Stomach (tissue), 19 donors: ENCODE measurements at places on chromosomes 3 and 15. TPM values are rescaled to one million over a fixed set of nuclear protein-coding genes. Genes with fewer than 3 reads are reported as not detected.

DNA sequence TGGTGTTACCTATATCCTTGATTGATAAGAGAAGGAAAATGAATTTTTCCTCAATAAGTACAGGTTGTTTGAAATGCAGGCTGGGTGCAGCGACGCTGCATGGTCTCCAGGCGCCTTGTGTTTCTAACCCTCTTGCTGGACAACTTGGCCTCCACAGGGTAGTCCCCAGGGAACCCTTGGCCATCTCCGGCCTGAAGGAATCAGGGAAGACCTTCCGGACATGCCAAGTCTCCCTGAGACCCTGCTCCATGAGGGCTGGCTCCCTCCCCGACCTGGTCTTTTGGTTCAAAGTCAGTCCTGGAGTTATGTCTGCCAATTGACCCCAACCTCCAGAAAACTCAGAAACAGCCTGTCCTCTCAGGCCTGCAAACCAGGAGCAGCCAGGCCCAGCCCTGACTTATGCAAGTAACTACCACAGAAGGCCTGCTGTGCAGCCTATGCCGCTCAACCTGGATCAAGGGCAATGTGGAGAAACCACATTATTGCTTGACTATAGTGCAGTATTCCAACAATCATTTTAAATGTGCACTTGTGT is 98.3 kb downstream of the LIPC start:
- no peaks in the 10 kb centered on the region for H3K27me3 ChIP-seq
- no peak for DNase-seq
- no peak overlapping the region for H3K27ac ChIP-seq
- no peak overlapping the region for H3K4me3 ChIP-seq

GHRL gene
- 804 TPM for total RNA-seq

DNA sequence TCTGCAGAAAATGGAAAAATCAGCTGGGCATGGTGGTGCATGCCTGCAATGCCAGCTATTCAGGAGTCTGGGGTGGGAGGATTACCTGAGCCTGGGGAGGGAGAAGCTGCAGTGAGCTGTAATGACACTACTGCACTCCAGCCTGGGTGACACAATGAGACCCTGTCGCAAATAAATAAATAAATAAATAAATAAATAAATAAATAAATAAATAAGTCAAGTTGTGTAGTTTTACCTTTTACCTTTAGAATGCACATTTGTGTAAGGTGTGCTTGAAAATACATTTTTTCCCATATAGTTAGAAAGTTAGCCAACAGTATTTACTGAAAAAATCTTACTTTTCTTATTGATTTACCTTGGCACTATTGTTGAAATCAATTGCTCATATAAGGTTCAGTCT is 515.6 kb downstream of the NAALADL2 start:
- no peaks in the 10 kb centered on the region for H3K4me1 ChIP-seq
- no peaks in the 10 kb centered on the region for H3K36me3 ChIP-seq
- no peak for DNase-seq
- no peaks in the 10 kb centered on the region for H3K27me3 ChIP-seq

- no peak overlapping the region for H3K27ac ChIP-seq
- no peak overlapping the region for H3K4me3 ChIP-seq
- DNase-seq, result no peak
- H3K4me1 ChIP-seq, result no peaks in the 10 kb centered on the region
- H3K36me3 ChIP-seq, result peaks cover 22% of the 10 kb centered on the region
Measured at GRCh38 chr3:50630394-50630793, 13.4 kb downstream of the MAPKAPK3 start.

GRCh38 chr3:190655933-190656332 is 142.0 kb downstream of the IL1RAP start:
- no peaks in the 10 kb centered on the region for H3K4me1 ChIP-seq
- no peaks in the 10 kb centered on the region for H3K36me3 ChIP-seq
- H3K27me3 ChIP-seq, result no peaks in the 10 kb centered on the region
- no peak overlapping the region for H3K4me3 ChIP-seq

DNA sequence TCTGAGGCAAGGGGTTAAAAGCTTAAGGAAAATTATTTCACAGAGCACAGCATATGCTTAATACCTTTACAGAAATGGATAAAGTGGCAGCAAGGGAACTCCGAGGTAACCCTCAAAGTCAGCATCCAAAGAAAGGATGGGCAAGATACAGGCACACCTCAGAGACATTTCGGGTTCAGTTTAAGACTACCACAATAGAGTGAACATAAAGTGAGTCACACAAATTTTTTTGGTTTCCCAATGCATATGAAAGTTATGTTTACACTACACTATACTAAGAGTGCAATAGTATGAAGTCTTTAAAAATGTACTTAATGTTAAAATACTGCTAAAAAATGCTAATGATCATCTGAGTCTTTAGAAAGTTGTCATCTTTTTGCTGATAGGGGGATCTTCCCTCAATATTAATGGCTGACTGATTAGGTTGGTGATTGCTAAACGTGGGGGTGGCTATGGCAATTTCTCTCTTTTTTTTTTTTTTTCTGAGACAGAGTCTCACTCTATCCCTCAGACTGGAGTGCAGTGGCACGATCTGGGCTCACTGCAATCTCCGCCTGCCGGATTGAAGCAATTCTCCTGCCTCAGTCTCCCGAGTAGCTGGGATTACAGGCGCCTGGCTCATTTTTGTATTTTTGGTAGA is 10.0 kb downstream of the UBR1 start:
- H3K4me1 ChIP-seq, result peaks cover 44% of the 10 kb centered on the region
- no peaks in the 10 kb centered on the region for H3K27me3 ChIP-seq
- H3K27ac ChIP-seq, result no peak overlapping the region

ZBTB20 gene
- 44.0 TPM for total RNA-seq

FRG2C gene
- total RNA-seq, result not detected

FBXL2 gene
- 9.4 TPM for total RNA-seq

- H3K27me3 ChIP-seq, result no peaks in the 10 kb centered on the region
- DNase-seq, result no peak
- no peaks in the 10 kb centered on the region for H3K4me1 ChIP-seq
- H3K4me3 ChIP-seq, result no peak overlapping the region
Measured at GRCh38 chr15:69515926-69516325, 63.3 kb downstream of the RPLP1 start.

GRCh38 chr3:187186801-187187421 is 10.4 kb upstream of the RTP1 start:
- DNase-seq, result peak; percentile 59
- H3K27me3 ChIP-seq, result no peaks in the 10 kb centered on the region
- no peaks in the 10 kb centered on the region for H3K36me3 ChIP-seq

MORC1 gene
- not detected for total RNA-seq

SEMA6D gene
- 7.5 TPM for total RNA-seq

GRCh38 chr15:73858062-73858461 is 15.3 kb upstream of the TBC1D21 start:
- no peak overlapping the region for H3K4me3 ChIP-seq
- DNase-seq, result no peak
- no peaks in the 10 kb centered on the region for H3K36me3 ChIP-seq
- H3K27me3 ChIP-seq, result no peaks in the 10 kb centered on the region
- no peaks in the 10 kb centered on the region for H3K4me1 ChIP-seq

GRCh38 chr3:160049565-160049964 is 60.9 kb downstream of the IL12A start:
- no peaks in the 10 kb centered on the region for H3K36me3 ChIP-seq
- H3K4me3 ChIP-seq, result no peak overlapping the region
- H3K27ac ChIP-seq, result no peak overlapping the region
- peaks cover 6% of the 10 kb centered on the region for H3K4me1 ChIP-seq
- no peaks in the 10 kb centered on the region for H3K27me3 ChIP-seq
- no peak for DNase-seq
